ENCODE measurements at places on chromosomes 1 and 21.

DNA sequence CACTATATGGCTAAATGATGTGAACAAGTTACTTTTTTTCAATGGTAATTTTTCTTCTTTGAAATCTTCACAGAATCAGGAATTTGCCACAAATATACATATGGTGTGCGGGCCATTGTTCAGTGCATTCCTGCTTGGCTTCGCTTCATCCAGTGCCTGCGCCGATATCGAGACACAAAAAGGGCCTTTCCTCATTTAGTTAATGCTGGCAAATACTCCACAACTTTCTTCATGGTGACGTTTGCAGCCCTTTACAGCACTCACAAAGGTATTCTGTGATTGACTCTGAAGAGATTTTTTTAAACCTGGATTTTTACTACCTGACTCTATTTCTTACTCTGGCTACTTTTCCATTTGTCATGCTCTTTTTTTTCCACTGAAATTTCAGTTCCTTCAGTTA, 76.2 kb upstream of the KIAA1614 start:
- no peak for DNase-seq

DNA sequence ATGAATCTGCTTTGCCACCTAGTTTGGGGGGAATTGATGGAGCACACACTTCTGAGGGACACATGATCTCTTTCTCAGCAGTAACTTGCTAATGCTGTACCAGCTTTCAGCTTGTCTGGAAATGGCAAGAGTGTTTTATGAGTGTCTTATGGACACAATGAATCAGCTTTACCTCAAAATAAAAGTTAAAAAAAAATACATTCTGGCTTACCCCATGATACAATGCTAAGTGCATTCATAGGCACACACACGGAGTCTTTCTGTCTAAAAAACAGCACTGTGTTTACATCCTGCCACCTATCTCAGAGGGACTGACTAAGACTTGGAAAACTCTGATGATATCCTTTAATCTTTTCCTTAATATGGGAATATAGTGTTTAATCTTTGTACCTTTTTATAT, 455.5 kb upstream of the ADAMTS5 start:
- DNase-seq = no peak

- no peak for DNase-seq
Observed at GRCh38 chr1:27970401-27970800, 10.6 kb downstream of the XKR8 start.

DNA sequence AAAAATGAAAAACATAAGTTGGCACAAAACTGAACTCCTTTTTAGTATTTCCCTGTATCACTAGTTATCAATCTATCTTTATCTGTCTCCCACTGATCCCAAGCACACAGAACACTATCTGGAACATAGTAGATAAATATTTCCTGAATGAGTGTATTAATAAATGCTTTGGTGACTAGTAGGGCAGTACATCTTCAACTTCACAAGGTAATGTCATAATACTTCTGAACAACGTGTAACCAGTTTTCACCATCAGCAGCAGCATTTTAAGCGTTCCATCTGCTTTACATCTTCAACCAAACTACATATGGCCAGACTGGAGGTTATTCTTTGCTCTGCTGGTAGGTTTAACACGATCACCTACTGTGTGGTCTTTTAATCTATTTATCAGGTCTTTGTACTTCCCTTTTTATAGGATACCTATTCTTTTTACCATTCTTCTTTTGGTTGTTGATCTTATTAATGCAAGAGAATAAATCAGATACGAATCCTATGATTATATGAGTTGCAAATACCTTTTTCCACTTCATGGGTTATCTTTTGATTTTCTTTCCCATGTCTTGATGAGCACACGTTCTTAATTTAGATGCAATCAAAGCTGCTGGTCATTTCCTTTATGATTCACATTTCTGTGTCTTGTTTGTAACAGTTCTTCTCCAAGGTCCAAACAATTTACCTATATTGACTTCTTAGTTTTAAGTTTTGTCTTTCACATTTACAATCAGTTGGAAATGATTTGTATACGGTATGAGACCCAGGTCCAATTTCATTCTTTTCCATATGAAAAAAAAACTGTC, 16.3 kb downstream of the GPBP1L1 start:
- DNase-seq = no peak

GRCh38 chr1:247104965-247105364, 809 bp upstream of the ZNF669 start:
- DNase-seq = no peak

DNA sequence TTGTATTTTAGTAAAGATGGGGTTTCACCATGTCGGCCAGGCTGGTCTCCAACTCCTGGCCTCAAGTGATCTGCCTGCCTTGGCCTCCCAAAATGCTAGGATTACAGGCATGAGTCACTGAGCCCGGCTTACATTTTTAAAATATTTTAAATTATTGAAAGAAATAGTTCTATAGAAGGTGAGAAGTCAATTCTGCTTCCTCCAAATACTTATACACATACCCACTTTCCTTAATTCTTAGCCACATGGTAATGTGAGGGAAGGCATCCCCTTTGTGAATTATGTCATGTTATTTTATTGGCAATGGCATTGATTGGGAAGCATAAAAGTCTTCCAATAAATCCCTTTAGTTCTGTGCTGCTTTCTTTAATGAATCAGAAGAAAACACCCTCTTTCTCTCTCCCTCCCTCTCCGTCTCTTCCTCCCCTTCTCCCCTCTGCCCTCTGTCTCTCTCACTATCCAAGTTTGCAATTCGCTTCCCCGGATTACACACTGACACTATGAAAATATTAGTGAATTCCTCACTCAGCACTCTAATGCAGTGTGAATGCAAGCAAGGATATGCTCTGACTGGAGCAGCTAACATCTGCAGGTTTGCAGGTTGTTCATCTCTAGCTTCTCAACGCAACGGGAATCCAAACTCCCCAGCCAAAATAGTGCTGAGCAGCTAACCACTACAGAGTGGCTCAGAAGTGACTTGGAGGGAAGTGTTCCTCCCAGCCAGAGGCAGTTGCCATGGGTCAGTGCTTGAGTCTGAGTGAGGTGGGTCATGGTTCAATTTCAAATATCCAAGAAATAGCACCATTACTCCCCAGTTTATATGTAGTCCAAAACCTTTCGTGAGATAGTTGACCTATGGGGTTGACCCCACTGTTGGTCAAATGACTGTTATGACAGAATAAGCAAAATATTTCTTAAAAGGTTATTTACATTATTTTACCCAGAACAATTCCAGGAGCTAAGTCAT, 77.8 kb upstream of the CD55 start:
- no peak for DNase-seq

- no peak for DNase-seq
Observed at GRCh38 chr1:110065841-110066240, 4.6 kb downstream of the ALX3 start.

DNA sequence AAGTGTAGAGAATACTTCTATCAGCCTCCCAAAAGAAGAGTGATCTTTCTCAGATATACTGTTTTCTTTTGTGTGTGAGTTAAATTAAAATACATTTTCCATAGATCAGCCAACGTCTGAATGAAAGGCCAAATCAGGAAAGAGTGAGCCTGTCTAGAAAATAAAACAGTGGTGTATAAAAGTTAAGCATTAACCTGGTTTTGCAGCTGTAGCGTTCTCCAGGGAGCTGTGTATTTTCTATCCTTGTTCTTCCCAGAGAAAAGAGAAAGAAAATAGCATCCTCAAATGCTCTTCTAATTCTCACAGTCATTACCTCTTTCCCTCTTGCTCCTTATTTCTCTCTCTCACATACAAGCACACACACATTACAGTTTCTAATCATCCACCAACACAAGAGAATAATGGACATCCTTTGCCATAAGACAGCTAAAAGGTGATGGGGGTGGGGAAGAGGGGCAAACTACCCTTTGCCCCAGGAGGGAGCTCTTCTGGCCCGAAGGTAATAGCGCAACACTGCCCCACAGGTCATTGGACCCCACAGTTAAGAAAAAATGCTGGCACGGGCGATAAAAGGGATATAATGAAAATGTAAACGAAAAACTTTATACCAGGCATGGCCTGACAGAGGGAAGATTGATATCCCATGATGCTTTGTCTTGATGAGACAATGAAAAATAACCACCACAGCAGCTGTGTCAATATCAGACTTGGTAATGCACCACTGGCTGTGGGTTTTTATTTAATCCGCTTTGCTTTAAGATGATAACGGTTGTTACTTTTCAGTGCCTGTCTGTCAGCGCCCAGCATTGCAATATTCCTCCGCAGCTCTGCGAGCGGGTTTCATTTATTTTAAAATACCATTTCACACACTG, 150.3 kb downstream of the NUF2 start:
- no peak for DNase-seq

- no peak for DNase-seq
Observed at GRCh38 chr1:220451532-220451931, 76.4 kb upstream of the MARK1 start.

DNA sequence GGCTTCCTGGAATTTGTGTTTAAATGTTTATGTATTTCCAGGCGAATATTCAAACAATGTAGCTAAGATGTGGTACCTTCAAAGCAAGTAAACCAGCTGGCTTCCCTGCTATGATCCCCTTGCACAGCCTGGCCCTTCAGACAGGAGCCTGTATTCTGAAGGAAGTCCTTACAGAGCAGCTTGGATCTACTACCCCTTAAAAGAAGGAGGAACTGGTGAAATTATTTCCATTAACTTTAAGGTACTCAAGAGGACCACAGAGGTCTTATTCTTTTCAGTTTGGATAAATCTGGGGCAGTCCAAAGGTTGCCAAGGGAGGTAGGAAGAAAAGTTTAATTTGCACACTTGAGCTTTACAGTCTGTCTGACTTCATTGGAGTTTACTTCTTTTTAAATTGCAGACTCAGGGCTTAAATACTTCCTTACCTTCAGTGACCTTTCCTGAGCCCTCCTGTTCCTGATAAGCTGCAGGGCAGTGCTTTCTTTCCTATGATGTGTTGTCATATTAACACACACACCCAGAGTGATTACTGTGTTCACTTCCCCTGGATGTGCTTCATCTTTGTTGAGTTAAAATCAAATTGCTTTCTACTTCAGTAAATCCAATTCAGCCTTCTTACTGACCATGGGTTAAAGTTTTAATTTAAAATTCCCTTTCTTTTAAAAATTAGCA, 40.5 kb downstream of the DISC1 start:
- DNase-seq = no peak

GRCh38 chr1:41021526-41022308, at the start of gene SLFNL1:
TSS of gene SLFNL1 (minus strand) at chr1:41021725. CDS start at chr1:41020660, 1,065 bp downstream.
- no peak for DNase-seq

DNA sequence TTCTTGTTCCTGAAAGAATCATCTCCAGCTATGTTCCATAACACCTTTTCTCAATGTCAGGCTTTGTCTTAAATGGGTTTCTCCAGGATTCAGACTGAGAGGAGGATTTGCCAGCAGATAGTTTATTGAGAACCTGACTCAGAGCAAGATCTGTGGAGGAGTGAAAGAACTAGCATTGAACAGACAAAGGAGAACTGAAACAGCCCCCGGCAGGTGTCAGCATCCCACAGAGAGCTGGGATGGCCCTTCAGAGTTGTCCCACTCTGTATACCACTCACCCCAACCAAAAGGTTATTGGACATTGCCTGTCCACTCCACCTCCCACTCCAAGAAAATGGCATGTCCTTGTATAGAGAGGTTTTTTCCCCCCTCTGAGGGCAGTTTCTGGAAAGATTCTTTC, 270.7 kb downstream of the PAPPA2 start:
- no peak for DNase-seq

DNA sequence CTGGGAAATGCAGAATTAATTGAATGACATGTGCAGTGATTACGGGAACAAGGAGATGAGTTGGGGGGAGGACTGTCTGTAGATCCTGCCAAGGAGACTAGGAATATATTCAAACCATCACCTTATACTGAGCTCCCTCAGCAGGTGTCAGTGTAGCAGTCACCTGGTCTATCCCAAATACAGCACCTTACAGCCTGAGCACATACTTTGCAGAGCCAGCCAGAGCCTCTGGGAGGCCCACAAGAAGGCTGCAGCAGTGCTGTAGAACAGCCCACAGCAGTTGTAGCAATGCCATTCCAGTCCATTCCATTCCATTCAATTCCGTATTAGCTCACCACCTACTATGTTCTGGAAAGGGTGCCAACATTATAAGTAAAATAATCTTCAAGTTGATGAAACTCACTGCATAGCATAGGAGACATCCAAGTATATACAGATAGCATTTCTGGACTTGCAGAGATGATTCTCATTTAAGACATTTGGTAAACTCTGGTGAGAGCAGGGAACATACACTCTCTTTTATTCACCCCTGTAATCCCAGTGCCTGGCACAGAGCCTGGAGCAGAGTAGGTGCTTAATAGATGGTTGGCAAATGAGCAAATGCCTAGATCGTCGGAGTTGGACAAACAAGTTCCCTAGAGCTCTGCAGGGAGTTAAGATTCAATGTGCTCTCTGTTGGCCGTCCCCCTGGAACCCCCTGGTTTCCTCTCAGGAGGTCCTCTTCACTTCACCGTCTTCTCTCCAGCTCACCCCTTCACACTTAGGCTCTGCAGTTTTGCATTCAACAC, 44.7 kb downstream of the KCNC4 start:
- DNase-seq = no peak

- DNase-seq = no peak
Observed at GRCh38 chr1:115676498-115677181, 34.9 kb downstream of the VANGL1 start.

DNA sequence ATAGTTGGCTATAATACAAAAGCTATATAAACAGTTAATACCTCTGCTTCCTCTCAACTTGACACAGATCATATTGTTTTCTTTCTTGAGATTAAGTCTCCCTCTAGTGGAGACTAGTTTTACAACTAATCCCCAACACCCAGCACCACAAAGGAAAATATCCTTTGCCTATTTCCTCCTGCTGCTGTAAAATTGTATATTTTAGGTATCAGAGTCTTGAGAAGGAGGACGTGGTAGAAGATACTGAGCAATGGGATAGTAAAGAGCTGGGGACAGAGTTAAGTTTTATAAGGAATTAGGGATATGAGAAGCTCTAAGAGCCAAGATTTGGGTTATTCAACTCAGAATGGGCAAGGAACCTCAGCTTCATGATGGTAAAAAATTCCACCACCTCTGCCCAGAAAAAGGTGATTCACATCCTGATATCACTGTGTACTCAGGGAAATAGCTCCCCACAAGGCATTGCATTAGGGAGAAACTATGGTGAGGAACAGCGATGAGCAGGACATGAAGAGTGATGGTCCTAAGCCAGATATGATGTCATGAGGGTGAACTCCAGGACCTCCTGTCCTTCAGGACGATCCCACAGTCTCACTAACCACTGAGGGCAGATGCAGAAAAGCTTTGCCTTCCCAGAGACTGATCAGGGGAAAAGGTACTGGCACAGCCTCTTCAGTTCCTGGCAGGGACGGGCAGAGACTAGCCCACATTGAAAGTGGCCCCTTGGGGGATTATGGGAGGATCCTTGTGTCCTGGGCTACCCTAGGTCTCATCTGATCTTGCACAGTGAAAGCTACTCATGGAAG, 14.7 kb upstream of the CFAP126 start:
- no peak for DNase-seq
